ENCODE measurements at places on chromosomes 2 and 18.

- no peak for DNase-seq
Observed at GRCh38 chr2:222722327-222722946, 51.0 kb downstream of the MOGAT1 start.

GRCh38 chr18:13461469-13461868 is 242.9 kb downstream of the LDLRAD4 start:
- DNase-seq, result no peak

GRCh38 chr2:127649684-127650040 is 3.7 kb downstream of the GPR17 start:
- DNase-seq, result peak; percentile 94

GRCh38 chr2:37671816-37672103 is 318 bp upstream of the CDC42EP3 start:
- no peak for DNase-seq

GRCh38 chr18:38961880-38962279 is 1396.3 kb upstream of the CELF4 start:
- DNase-seq, result no peak

DNA sequence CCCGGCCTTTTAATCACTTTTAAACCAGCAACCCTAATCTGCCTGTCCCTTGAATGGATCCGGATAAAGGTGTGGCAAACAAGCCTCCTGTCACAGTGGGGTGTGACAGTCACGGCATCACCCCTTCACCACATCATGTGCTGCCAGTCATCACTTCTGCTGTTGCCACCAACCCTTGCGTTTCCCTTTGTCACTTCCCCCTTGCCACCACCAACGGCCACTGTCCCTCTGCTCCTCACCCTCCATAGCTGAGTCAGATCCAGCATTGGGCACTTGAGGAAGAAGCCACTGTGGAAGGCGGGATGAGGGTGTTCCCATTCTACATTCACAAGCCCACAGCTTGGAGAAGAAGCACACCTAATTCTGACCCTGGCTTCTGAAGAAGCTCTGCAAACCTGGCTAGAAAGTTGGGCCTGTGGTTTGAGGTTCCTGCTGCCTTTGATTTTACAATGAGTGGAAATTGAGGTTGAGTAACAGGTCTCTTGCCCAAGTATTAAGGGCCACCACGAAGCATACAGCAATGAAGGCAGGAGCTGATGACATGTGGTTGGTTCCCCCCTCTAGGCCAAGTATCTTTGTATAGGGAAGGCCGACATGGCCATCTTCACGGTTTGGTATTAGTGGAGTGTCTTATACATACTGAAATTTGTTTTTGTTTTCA is 22.9 kb upstream of the DARS1 start:
- no peak for DNase-seq

GRCh38 chr2:133053541-133053940 is 383.5 kb upstream of the LYPD1 start:
- DNase-seq, result no peak

DNA sequence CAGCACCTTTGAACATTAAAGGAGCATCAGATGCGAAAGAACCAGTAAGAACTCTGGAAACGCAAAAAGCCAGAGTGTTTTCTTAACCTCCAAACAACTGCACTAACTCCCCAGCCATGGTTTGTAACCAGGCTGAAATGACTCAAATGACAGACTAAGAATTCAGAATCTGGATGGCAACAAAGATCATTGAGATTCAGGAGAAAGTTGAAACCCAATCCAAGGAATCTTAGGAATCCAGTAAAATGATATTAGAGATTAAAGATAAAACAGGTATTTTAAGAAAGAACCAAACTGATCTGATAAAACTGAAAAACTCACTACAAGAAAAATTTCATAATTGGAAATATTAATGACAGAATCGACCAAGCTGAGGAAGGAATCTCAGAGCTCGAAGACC is 116.7 kb downstream of the PTRHD1 start:
- DNase-seq, result no peak

All from H7 (cell line).